ENCODE measurements at places on chromosomes 1 and 21.

DNA sequence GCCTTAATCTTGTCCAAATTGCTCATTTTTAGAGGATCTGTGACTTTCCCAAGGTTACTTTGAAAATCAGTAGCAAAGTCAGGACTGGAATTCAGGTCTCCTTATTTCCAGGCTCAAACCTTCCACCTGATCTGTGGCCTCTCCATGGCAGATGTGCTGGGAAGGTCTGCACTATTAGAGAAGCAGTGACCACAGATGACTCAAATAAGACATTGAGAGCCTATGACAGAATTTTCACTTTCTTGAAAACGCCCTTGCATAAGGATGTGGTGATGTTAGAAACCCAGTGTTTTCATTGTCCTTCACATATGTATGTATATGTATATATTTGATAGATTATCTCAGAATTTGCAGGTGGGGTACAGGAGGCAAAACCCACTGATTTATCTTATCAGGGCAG lies 45.3 kb downstream of the TTC39A start:
- DNase-seq: no peak

DNA sequence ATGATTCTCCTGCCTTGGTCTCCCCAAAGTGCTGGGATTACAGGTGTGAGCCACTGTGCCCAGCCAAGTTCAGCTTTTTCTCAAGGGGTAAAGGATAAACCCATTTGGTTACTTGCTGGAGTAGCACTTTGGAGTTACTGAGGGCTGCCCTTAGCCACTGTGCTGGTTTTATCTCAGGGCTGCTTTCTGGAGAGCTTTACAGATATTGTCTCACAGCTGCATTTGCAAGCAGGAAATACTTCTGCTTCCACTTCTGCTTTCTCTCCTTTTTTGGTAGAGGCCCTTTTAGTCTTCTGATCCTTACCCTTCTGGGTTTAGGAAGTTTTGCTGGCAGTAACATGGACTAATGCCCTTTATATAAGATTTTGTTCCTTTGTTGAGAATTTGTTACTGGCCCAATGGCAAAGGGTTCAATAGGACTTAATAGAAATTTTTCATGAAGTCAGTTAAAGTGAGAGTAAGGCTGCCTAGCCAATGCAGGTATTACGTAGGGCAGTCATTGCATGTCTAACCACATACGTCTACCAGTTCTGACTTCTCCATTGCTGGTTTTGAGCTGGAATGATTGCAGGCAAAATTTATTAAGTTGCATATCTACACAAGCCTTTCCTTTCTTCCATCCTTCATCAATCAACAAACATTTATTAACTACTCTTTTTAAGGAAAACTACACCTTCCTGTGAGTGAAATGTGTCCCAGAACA lies 24.4 kb downstream of the CAP1 start:
- DNase-seq: no peak

DNA sequence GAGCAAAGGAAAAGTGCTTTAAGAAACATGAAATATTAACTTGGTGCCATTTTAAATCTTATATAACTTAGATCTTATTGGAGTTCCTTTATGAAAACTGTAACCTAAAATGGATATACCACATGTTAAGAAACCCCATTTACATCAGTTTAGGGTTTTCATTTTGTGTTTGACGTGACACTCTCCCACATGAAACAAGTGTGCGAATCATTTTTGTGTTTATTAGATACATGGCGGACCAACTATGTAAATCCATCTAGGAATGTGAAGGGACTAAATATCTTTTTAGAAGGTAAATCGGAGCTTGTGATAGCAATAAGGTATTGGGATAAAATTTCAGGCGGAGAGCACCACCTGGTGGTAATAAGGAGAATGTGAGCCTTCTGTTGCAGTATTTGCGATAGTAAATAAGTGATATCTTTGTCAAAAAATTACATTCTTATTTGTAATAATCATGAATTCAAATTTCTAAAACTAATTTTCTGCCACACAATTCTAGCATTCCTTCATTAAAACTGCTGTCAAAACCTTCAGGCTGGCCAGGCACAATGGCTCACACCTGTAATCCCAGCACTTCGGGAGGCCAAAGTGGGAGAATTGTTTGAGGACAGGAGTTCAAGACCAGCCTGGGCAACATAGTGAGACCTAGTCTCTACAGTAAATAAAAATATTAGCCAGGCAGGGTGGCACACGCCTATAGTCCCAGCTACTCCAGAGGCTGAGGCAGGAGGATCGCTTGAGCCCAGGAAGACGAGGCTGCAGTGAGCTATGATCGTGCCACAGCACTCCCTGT lies 31.3 kb downstream of the SMAP2 start:
- DNase-seq: peak; percentile 43

- DNase-seq: peak; percentile 89
Measured at GRCh38 chr1:201383647-201384405, 6.3 kb upstream of the TNNT2 start.

GRCh38 chr21:46219591-46220239 lies 8.9 kb downstream of the LSS start:
- peak; percentile 85 for DNase-seq

GRCh38 chr21:25496825-25497482 lies 110.3 kb downstream of the MRPL39 start:
- no peak for DNase-seq

- DNase-seq: no peak
Measured at GRCh38 chr1:106360252-106360651, 696.2 kb upstream of the PRMT6 start.

DNA sequence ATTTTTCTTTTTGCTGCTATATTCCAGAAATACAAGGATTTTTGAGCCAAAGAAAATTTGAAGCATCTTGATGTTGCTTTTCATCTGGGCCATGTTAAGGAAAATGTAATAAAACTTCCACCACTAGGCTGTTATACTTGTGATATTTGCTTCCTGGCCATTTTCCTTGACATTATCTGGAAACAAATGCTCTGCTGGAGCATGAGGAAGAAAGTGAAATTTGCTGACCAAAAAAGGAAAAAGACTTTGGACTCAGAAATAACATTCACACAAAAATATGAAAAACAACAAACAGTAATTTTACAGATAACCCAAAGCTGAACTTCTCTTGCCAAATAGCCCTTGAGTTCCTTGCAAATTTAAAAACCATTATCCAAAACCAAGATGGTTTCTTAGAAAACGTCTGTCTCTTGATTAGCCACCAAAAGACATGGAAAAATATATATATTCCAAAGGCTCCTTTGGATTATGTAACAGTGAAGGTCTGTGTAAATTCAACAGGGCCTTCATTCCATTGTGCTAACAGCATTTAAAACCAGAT lies 344.5 kb downstream of the LMX1A start:
- DNase-seq: no peak

DNA sequence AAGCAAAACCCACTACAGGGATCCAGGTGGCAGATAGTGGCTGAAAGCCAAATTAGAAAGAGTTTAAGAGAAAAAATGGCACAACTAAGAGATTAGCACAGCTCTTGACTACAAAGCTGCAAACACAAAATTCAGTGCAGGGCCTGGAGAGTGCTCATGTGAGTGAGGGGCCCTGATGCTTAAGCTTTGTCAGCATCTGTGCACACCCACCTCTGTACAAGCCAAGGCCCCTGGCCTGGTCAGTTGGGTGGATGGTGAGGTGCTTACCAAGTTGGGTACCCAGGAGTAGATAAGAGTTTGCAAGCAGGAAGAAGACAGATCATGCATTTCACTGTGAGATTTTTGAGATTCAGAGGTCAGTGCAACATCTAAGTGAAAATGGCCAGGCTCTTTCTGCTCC lies 62.7 kb upstream of the ATP1B1 start:
- DNase-seq: no peak

GRCh38 chr1:37456614-37457013 lies 17.8 kb upstream of the ZC3H12A start:
- DNase-seq: no peak

DNA sequence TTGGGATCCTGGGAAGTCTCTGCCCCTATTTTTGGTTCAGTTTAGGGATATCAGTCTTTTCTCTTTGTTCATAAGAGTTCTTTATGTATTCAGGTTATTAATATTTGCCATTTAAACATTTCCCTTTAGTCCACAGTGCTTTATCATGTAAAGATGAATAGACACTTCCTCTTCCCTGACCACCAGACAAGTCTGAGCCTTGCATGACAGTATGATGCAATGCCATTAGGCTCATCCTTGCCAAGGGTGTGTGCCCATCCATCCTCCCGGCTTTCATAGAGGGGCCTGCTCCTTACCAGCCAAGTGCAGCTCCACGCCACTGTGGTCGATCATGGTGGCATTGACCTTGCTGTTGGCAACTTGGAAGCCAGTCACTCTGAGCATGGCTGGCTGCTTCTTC lies 52.1 kb downstream of the ZSCAN20 start:
- no peak for DNase-seq

DNA sequence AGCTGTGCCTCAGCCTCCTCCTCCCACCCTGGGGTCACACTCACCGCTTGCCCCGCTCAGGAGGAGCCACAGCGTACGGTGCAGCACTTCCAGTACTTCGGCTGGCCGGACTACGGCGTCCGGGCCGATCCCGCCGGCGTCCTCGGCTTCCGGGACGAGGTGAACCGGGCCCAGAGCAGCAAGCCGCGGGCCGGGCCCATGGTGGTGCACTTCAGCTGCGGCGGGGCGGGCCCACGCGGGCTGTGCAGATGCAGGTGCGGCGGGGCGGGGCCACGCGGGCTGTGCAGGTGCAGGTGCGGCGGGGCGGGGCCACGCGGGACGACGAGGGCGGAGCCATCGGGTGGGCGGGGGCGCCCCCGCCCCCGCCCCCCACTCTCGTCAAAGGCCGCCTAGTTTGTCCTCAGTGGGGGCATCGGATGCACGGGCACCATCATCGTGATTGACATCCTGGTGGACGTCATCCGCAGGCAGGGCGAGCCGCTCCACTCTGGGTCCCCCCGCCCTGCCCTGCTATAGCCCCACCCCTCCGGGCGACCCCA lies 5.5 kb downstream of the RNF223 start:
- peak; percentile 82 for DNase-seq

GRCh38 chr1:110091381-110091780 lies 20.9 kb upstream of the UBL4B start:
- no peak for DNase-seq

- peak; percentile 97 for DNase-seq
Measured at GRCh38 chr21:36069713-36070583, at the start of gene CBR1. Gene CBR1, plus strand, starts transcription at chr21:36070024. Its CDS starts 92 bp downstream, at chr21:36070116.

Data from NCI-H345 (cell line).